ENCODE measurements at places on chromosomes 4 and X.

DNA sequence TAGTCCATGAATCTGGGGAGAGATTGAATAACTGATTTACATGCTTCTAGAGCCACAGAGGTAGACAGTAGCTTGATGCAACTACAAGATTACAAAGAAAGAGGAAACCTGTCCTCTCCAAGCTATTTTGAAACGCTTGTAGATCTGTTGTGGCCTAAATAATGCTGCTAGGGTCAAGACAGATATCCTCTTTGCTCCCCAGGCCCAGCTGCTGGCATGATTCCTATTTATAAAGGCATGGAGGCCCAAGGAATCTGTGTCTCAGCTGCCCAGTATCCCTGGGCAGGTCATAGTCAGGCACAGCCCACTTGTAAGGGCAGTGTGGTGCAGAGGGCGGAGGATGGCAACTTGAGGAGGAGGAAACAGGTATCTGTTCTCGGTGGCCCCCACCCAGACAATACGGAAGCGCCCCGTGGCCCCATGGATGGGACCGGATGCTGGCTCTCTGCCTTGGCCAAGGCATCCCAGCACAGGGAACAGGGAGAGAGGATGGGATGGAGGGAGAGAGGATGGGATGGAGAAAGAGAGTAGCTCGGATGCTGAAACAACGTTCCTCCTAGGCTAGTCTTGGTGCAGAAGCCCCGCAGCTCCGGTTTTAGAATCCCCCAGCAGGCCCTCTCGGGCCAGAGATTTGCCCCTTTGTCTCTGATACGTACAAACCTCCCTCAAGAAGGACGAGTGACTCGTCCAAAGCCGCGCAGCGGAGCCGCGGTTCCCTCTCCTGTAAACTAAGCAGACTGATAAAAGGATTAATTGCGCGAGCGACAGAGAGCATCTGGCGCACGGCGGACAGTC, 767 bp upstream of the SMIM20 start:
- no peak for DNase-seq

DNA sequence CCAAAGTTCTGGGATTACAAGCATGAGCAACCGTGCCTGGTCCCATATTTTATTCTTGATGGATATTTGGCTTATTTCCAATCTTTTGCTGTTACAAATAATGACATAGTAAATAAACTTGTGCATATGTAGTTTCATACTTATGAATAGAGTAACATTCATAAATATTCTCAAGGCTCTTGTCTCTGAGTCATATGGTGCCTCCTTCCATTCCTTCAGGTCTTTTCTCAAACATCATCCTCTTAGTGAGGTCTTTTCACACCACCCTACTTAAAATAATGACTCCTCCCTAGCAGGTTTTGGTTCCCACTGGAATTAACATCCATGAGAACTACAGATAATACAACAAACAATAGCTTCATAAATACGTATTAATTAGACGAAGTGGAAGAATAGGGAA, 416.6 kb downstream of the IQCM start:
- DNase-seq, result no peak

GRCh38 chr4:169438057-169438480, 167.3 kb upstream of the SH3RF1 start:
- DNase-seq, result no peak

DNA sequence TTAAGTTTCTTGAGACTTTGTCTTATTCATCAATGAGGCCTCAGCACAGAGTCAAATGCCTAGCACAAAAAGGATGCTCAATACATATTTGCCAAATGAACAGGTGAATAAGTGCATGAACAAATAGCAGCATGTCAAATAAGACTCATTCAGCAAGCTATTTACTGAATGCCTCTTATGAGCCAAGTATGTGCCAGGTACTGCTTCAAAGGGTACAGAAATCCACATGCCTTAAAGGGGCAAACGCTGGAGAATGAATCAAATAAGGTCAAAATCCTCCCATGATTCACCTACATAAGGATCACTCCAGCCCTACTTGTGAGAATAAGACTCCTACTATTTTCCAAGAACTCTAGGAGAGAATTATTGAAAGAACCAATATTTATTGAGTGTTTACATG, 260.2 kb upstream of the CPEB2 start:
- DNase-seq, result no peak

- DNase-seq, result no peak
Measured at GRCh38 chr4:38939165-38939564, 71.6 kb downstream of the FAM114A1 start.

DNA sequence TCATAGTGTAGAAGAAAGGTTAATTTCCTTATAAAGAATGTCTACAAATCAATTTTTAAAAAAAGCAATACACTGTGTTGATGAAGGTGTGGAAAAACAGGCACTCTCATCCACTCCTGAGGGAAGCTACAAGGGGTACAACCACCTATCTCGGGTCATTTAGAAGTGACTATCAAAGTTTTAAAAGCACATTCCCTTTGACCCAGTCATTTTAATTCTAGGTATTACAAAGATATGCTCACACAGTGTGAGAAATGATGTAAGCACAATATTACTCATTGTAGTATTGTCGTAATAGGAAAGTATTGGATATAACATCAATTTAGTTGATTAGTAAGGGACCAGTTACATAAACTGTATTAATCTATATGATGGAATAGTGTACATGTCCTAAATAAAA, 7.4 kb upstream of the HCCS start:
- DNase-seq, result no peak

DNA sequence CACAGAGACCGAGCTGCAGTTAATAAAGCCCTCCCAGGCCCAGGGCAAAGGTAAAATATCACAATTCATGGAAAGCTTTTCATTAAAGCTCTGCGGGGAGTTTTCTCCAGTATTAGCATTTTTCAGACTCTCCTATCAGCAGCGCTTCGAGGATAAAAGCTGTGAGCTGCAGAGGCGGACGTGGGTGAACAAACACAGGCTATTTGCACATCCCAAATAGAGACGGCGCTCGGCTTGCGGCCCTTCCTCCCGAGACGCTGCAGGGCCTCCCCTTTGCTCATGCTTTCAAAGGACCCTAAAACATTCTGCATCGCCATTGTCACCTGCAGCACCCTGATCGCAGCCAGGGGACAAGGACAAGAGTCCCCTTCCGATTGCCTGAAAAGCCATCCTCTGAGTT, 97.3 kb downstream of the SORCS2 start:
- DNase-seq, result no peak
